Myocyte (in vitro differentiated cells): ENCODE measurements at places on chromosomes 2 and 18.

GRCh38 chr2:222268311-222268990, 30.3 kb downstream of the PAX3 start:
- DNase-seq = no peak

GRCh38 chr2:11332596-11332995, 11.8 kb downstream of the ROCK2 start:
- no peak for DNase-seq

GRCh38 chr2:120394764-120395163, 48.8 kb downstream of the INHBB start:
- no peak for DNase-seq

DNA sequence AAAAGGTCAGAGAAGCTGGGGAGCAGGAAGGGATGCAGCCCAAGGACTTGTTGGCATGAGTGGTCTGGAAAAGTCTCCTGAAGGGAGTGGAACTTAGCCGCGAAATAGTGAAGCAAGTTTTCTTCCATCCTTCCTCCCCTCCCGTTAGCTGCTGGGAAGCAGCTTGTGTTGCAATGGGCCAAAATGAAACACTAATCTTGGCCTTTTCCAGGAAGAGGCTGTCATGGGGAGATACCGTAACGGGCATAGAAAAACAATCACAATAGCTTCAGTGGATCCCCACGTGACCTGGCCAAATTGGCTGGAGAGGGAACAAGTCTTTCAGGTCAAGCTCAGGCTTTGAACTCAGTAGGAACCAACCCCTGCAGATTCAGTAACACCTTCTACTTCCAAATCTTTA, 49.3 kb downstream of the SEMA4F start:
- no peak for DNase-seq

- DNase-seq = no peak
Measured at GRCh38 chr2:117948615-117949014, 65.3 kb downstream of the CCDC93 start.
